ENCODE measurements at places on chromosomes 12 and 14. TPM values are rescaled to one million over a fixed set of nuclear protein-coding genes. Genes with fewer than 3 reads are reported as not detected.

DNA sequence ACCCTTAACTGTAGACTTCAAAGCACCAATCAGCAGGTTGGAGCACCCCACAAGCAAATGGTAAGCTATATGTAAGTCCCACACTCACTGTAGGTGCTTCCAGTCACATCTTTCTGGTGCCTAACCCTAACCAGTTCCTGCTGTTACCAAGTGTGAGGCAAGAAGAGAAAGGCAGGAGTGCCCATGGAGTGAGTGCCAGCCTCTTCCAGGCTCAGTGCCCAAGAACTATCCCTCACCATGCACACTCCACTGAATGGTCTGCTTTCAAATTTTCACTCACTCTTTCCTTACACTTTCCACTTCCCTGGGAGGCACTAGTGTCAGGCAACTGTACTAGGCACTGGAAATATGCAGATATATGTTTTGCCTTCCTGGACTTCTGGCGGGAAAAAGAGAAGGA is 62.2 kb upstream of the ZDHHC17 start:
- H3K27ac ChIP-seq = no peak overlapping the region
- no peaks in the 10 kb centered on the region for H3K4me1 ChIP-seq
- no peaks in the 10 kb centered on the region for H3K36me3 ChIP-seq
- DNase-seq = no peak

DNA sequence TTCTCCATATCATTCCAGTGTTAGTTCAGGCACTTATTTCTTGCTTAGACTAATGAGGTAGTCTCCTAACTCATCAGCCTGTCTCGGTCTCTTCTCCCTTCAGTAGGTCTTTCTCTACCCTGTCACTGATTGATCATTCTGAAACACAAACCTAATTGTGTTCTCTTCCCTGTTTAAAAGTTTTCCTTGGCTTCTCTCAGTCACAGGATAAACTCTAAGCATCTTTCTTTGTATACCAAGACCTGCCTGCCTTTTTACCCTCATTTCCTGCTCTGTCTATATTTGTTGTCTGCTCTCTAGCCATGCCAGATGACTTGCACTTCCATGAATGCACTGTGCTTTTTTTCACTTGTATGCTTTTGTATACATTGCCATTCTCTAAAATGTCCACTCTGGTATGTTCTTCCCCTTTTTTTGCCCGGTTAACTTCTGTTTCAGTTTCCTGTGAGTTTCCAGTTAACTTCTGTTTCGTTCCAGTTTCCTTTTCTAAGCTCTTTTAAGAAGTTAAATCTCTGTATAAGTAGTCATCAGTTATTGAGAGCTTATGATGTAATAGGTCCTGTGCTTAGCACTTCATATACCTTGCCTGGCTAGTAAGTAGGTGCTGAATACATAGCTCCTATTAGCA is 12.8 kb downstream of the DIP2B start:
- H3K4me1 ChIP-seq = peaks cover 12% of the 10 kb centered on the region
- DNase-seq = no peak
- no peaks in the 10 kb centered on the region for H3K27me3 ChIP-seq
- no peak overlapping the region for H3K27ac ChIP-seq

DNA sequence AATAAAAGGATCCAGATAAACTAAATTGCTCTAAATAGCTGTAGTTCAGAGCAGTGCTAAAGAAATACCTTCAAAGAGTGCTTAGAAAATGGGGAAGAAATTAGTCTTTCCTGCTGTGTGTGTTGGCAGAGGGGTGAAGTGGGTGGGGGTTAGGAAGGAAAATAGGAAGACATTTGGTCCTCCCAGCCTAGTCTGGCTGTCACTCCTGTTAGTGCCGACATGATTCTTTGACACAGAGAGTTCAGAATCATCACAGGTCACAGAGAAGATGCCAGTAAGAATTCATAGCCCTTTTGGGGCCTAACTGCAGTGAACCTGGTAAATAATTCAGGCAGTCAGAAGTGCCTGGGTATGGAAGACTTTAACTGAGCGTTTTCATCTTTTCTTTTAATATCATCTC is 74.8 kb downstream of the FLRT2 start:
- H3K4me3 ChIP-seq = no peak overlapping the region
- no peak for DNase-seq
- H3K4me1 ChIP-seq = peaks cover 4% of the 10 kb centered on the region
- no peak overlapping the region for H3K27ac ChIP-seq
- H3K27me3 ChIP-seq = no peaks in the 10 kb centered on the region

IAPP gene
- polyA plus RNA-seq = not detected

GRCh38 chr12:6847676-6848075 is 3.4 kb downstream of the CDCA3 start:
- DNase-seq = no peak
- H3K27me3 ChIP-seq = no peaks in the 10 kb centered on the region
- no peak overlapping the region for H3K4me3 ChIP-seq
- H3K4me1 ChIP-seq = no peaks in the 10 kb centered on the region
- H3K36me3 ChIP-seq = no peaks in the 10 kb centered on the region

- no peaks in the 10 kb centered on the region for H3K4me1 ChIP-seq
- no peaks in the 10 kb centered on the region for H3K36me3 ChIP-seq
- no peaks in the 10 kb centered on the region for H3K27me3 ChIP-seq
- DNase-seq = no peak
- no peak overlapping the region for H3K4me3 ChIP-seq
Observed at GRCh38 chr14:99378782-99379214, 101.9 kb downstream of the SETD3 start.

KLHL33 gene
- polyA plus RNA-seq = 1.1 TPM

Measured in ovary (tissue), 10 donors.